ENCODE measurements at places on chromosomes 7 and 10. TPM values are rescaled to one million over a fixed set of nuclear protein-coding genes. Genes with fewer than 3 reads are reported as not detected.

DAGLB gene
- 21.6 TPM for total RNA-seq

TMEM196 gene
- total RNA-seq = not detected

AS3MT gene
- 0.41 TPM for total RNA-seq

RASA4B gene
- total RNA-seq = 14.8 TPM

FZD1 gene
- not detected for total RNA-seq

PLAU gene
- 2.2 TPM for total RNA-seq

STRIP2 gene
- total RNA-seq = 15.6 TPM

NRCAM gene
- not detected for total RNA-seq

TUBAL3 gene
- total RNA-seq = not detected

DNA sequence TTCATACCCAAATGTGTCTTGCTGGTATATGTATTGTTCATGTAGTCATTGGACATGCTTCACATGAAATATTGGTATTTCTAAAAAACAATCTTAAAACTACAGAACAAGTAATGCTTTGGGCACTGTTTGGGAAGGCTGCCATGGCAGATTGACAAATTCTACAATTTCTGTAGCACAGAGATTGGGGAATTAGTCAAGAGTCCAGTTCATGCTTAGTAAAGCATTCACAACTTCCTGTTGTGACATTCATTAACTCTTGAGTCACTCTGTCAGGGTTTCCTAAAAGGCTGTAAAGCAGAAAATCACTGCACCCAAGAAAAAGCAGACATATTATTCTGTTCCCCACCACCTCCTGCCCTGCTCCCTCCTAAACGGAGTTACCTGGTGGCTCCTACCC is 398.9 kb downstream of the PHTF2 start:
- no peak overlapping the region for H3K4me3 ChIP-seq
- no peaks in the 10 kb centered on the region for H3K27me3 ChIP-seq
- H3K27ac ChIP-seq = no peak overlapping the region
- H3K4me1 ChIP-seq = no peaks in the 10 kb centered on the region
- DNase-seq = no peak

DNA sequence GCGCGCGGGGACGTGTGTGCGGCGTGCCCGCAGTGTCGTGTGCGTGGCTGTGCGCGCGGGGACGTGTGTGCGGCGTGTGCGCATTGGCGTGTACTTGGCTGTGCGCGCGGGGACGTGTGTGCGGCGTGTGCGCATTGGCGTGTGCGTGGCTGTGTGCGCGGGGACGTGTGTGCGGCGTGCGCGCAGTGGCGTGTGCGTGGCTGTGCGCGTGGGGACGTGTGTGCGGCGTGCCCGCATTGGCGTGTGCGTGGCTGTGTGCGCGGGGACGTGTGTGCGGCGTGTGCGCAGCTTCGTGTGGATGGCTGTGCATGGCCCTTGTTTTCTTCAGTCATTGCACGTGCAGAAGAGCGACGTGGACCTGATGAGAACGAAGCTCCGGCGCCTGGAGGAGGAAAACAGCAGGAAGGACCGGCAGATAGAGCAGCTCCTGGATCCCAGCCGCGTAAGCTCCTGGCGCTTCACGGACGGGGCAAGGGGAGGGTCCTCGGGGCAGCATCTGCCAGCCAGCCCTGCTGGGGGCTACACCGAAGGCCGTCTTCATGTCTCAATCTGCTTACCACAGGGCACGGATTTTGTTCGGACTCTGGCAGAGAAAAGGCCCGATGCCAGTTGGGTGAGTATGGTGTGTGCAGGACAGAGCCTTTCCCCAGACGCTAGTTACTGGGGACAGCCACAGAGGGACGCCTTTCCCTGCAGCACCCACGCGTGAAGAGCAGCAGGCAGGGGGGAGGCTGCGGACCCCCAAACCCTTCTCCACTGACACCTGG is 19.3 kb downstream of the IQCE start:
- no peak overlapping the region for H3K27ac ChIP-seq
- no peak overlapping the region for H3K4me3 ChIP-seq
- DNase-seq = no peak

- no peak overlapping the region for H3K27ac ChIP-seq
- peaks cover 54% of the 10 kb centered on the region for H3K27me3 ChIP-seq
- no peaks in the 10 kb centered on the region for H3K36me3 ChIP-seq
- H3K4me1 ChIP-seq = peaks cover 4% of the 10 kb centered on the region
- no peak overlapping the region for H3K4me3 ChIP-seq
- peak; percentile 48 for DNase-seq
Observed at GRCh38 chr10:122567056-122567660, 6.6 kb downstream of the DMBT1 start.

- H3K27me3 ChIP-seq = no peaks in the 10 kb centered on the region
- DNase-seq = no peak
- peaks cover 2% of the 10 kb centered on the region for H3K36me3 ChIP-seq
- H3K4me1 ChIP-seq = no peaks in the 10 kb centered on the region
- no peak overlapping the region for H3K4me3 ChIP-seq
Observed at GRCh38 chr7:111266613-111267012, 175.7 kb downstream of the LRRN3 start.

GRCh38 chr7:47807126-47807525 is 141.1 kb downstream of the PKD1L1 start:
- H3K27ac ChIP-seq = no peak overlapping the region
- H3K4me1 ChIP-seq = no peaks in the 10 kb centered on the region
- H3K4me3 ChIP-seq = no peak overlapping the region
- H3K36me3 ChIP-seq = no peaks in the 10 kb centered on the region
- H3K27me3 ChIP-seq = peaks cover 2% of the 10 kb centered on the region

DNA sequence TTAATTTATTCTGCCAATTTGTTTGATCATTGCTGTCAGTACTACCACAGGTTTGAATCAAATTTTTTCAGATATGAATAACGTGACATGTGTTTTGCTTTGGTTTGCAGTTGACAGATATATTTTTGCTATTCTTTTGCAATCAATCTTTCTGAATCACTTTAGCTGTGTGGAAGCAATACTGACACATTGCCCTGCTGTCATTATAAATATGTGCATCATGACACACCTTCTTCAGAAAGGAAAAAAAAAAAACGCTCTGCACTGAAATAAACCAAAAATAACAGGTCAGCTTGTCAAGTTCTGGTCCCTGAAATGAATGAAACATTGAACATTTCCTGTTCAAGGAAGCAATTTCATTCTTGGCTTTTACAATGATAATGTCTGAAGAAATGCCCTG is 93.8 kb upstream of the FAM13C start:
- H3K36me3 ChIP-seq = no peaks in the 10 kb centered on the region
- H3K27ac ChIP-seq = no peak overlapping the region
- no peaks in the 10 kb centered on the region for H3K4me1 ChIP-seq
- no peaks in the 10 kb centered on the region for H3K27me3 ChIP-seq

- H3K27ac ChIP-seq = no peak overlapping the region
- H3K27me3 ChIP-seq = no peaks in the 10 kb centered on the region
- no peak for DNase-seq
- no peak overlapping the region for H3K4me3 ChIP-seq
Observed at GRCh38 chr7:47941136-47941844, 7.0 kb downstream of the PKD1L1 start.

GRCh38 chr7:158355456-158356065 is 232.1 kb downstream of the PTPRN2 start:
- no peaks in the 10 kb centered on the region for H3K36me3 ChIP-seq
- no peaks in the 10 kb centered on the region for H3K27me3 ChIP-seq
- no peak overlapping the region for H3K27ac ChIP-seq
- no peaks in the 10 kb centered on the region for H3K4me1 ChIP-seq

GRCh38 chr7:17682586-17682985 is 257.7 kb downstream of the SNX13 start:
- H3K36me3 ChIP-seq = no peaks in the 10 kb centered on the region
- H3K27ac ChIP-seq = no peak overlapping the region
- DNase-seq = no peak
- peaks cover 9% of the 10 kb centered on the region for H3K27me3 ChIP-seq
- H3K4me3 ChIP-seq = no peak overlapping the region
- no peaks in the 10 kb centered on the region for H3K4me1 ChIP-seq

DNA sequence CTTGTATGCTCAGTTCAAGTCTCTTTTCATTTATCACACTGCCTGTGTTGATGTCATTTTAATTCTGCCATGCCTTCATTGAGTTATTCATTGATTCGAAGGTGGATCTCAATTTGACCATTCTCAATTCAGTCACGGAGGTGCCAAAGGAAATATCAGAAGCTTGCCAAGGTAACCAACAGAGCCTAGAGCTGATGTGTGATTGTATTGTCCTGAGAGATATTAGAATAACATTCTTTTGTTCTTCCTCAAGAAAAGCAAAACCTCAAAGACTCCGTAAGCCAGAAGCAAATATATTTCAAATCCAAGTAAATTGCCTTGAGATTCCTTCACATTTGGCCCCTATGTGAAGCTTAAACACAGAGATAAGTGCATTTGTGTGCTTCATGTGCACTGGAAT is 345.3 kb downstream of the CXCL12 start:
- no peak for DNase-seq
- no peaks in the 10 kb centered on the region for H3K4me1 ChIP-seq
- H3K36me3 ChIP-seq = no peaks in the 10 kb centered on the region
- no peak overlapping the region for H3K27ac ChIP-seq

GRCh38 chr10:102090772-102091171 is 25.6 kb downstream of the HPS6 start:
- H3K4me3 ChIP-seq = no peak overlapping the region
- no peak for DNase-seq
- H3K4me1 ChIP-seq = no peaks in the 10 kb centered on the region
- H3K27ac ChIP-seq = no peak overlapping the region

DNA sequence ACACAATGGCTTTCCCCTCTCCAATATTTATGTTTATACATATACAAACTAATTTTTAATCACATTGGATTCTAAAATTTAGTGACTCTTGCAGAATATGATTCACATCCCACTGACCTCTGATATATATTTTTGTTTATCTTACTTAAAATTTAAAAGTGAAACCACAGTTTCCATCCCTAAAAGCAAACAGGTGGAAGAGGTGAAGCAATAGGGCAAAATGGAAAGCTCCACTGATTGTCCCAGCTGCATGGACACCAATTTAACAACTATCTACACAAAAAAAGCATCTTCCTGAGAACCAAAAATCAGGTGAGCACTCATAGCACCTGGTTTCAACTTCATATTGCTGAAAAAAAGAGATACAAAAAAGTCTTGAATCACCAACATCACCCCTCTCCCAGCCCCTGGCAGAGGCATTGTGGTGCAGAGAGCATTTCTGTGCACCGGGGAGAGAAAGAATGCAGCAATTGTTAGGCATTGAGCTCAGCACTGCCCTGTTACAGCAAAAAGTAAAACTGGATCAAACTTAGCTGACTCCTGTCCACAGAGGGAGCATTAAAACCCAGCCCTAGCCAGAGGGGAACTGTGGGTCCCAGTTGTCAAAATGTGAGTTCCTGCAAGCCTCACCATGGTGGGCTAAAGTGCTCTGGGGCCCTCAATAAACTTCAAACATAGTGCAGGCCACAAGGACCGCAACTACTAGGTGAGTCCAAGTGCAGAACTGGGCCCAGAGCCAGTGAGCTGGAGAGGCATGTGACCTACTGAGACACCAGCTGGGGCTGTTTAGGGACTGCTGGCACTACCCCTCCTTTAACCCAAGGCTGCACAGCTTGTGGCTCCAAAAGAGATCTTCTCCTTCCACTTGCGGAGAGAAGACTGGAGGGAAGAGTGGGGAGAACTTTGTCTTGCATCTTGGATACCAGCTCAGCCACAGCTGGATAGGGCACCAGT is 92.1 kb downstream of the SIRT1 start:
- peaks cover 70% of the 10 kb centered on the region for H3K36me3 ChIP-seq
- no peak for DNase-seq
- H3K27me3 ChIP-seq = no peaks in the 10 kb centered on the region
- peak overlapping the region; percentile 43 for H3K27ac ChIP-seq
- peaks cover 13% of the 10 kb centered on the region for H3K4me1 ChIP-seq

DNA sequence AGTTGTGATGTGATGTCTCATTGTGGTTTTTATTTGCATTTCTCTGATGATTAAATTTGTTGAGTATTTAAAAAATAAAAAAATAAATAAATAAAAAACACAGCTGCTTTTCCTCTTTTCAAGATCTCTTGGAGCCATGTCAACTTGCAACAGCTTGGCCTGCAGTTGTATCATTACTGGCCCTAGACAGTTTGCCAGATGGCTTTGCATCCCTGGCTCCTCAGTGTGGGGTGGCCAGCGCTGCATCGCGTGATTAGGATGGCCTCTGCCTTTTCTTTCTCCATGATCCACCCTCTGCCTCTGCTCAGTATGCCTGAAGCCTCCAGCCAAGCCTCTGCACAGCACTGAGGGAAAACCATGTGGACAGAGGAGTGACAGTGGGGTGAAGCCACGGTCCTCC is 96.8 kb downstream of the PPP1R3C start:
- no peak overlapping the region for H3K27ac ChIP-seq
- H3K27me3 ChIP-seq = peaks cover 8% of the 10 kb centered on the region
- H3K4me1 ChIP-seq = no peaks in the 10 kb centered on the region
- no peak overlapping the region for H3K4me3 ChIP-seq
- DNase-seq = no peak

DNA sequence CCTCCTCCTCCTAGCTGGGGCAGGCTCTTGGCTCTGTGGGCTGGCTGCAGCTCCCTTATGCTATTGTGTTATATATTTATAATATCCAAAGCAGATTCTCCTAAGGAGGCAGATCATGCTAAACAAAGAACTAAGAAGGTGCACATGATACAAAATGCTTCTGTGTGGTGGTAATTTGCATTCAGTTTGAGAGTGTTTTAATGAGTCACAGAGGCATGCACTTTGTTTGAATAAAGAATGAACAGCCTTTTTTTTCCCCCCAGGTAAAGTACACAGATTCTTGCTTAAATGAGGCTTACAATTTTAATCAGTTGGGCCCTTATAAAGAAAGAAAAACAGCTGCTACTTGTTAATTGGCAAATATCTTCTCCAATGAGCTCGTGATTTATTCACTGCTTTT is 95.0 kb downstream of the FANK1 start:
- H3K36me3 ChIP-seq = no peaks in the 10 kb centered on the region
- DNase-seq = no peak
- H3K4me1 ChIP-seq = no peaks in the 10 kb centered on the region
- H3K27me3 ChIP-seq = no peaks in the 10 kb centered on the region

GRCh38 chr10:75593692-75594556 is 162.5 kb downstream of the LRMDA start:
- H3K27ac ChIP-seq = no peak overlapping the region
- no peaks in the 10 kb centered on the region for H3K36me3 ChIP-seq
- no peaks in the 10 kb centered on the region for H3K4me1 ChIP-seq
- no peak overlapping the region for H3K4me3 ChIP-seq
- no peaks in the 10 kb centered on the region for H3K27me3 ChIP-seq

- no peaks in the 10 kb centered on the region for H3K4me1 ChIP-seq
- no peak overlapping the region for H3K27ac ChIP-seq
- H3K36me3 ChIP-seq = no peaks in the 10 kb centered on the region
- H3K27me3 ChIP-seq = no peaks in the 10 kb centered on the region
- no peak overlapping the region for H3K4me3 ChIP-seq
Observed at GRCh38 chr7:55081068-55081467, 62.3 kb downstream of the EGFR start.

GRCh38 chr7:65287023-65287422 is 86.6 kb upstream of the ZNF92 start:
- H3K36me3 ChIP-seq = no peaks in the 10 kb centered on the region
- DNase-seq = no peak
- H3K27ac ChIP-seq = no peak overlapping the region
- H3K4me1 ChIP-seq = no peaks in the 10 kb centered on the region
